ENCODE measurements at places on chromosomes 3 and 15. TPM values are rescaled to one million over a fixed set of nuclear protein-coding genes. Genes with fewer than 3 reads are reported as not detected.
A peak's percentile ranks its signal among the peaks of the same experiment; 100 is the strongest.

DNA sequence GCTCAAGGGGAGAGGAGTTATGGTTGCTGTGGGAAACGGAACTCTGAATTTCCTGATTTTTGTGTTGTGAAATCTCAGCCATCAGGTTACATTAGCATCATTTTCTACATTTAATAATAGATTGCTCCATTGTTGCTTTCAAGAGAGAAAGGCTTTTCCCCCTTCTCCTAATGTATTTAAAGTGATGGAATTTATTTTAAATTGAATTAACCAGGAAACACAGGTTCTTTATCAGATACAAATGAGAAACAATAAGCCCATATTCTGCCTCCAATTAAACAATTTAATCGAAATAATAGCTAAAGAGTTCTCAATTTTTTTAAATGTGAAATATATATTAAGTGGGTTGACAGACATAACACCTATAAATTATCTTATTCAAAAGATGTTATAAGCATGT lies 30.1 kb downstream of the TUSC7 start:
- no peak for DNase-seq

DNA sequence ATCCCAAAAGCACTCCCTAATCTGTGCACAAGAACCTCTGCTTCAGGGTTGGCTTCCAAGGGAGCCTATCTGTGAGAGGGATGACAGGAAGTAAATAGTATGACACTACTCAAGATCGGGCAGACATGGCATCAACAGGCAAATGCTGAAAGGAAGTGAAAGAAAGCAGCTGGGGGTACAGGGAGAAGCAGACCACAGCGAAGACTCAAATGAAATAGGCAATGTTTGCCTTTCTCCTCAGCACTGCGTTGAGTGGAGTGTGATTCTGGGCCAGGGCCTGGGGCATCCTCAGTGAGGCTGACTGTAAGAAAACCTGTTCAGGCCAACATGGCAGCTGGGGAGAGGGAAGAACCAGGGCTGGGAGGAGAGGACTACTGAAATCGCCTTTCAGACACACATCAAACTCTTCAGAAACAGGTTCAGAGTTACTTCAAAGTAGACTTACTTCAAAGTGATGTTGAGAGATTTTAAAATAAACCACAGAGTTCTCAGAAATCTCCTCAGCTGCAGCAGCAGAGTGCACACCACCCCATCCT lies 96.6 kb downstream of the SLC9A9 start:
- no peak for DNase-seq

GRCh38 chr3:32202496-32202895 lies 36.0 kb upstream of the CMTM8 start:
- no peak for DNase-seq

ACAP2 gene
- 27.5 TPM for total RNA-seq

DNA sequence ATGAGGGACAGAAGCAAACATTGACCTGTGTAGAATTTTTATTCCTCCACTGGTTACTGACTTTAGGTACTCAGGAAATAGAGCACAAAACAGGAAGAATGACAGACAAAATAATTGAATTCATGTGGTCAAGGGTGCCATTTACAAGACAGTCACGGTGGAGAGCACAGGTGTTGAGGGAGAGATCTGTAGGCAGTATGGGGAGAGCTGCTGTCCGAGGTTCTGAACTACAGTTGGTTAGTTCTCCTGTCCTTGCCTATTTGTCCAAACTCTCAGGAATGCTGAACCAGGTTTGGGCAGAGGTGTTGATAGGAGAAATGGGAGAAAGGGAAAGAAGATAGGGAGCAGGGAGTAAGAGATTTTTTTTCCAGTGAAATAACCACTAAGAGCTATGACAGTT lies 178.5 kb upstream of the ZBTB20 start:
- peak; percentile 28 for DNase-seq

- no peak for DNase-seq
These were observed 733.2 kb upstream of the GOLIM4 start for GRCh38 chr3:168828943-168829342.

NR2F2 gene
- 0.17 TPM for total RNA-seq

GRCh38 chr3:130395916-130396315 lies 50.4 kb downstream of the COL6A5 start:
- peak; percentile 13 for DNase-seq

GRCh38 chr15:75725006-75725718 lies 12.5 kb upstream of the CSPG4 start:
- DNase-seq: peak; percentile 52

- DNase-seq: no peak
These were observed 767 bp downstream of the AP3S2 start for GRCh38 chr15:89893027-89893426.

DNA sequence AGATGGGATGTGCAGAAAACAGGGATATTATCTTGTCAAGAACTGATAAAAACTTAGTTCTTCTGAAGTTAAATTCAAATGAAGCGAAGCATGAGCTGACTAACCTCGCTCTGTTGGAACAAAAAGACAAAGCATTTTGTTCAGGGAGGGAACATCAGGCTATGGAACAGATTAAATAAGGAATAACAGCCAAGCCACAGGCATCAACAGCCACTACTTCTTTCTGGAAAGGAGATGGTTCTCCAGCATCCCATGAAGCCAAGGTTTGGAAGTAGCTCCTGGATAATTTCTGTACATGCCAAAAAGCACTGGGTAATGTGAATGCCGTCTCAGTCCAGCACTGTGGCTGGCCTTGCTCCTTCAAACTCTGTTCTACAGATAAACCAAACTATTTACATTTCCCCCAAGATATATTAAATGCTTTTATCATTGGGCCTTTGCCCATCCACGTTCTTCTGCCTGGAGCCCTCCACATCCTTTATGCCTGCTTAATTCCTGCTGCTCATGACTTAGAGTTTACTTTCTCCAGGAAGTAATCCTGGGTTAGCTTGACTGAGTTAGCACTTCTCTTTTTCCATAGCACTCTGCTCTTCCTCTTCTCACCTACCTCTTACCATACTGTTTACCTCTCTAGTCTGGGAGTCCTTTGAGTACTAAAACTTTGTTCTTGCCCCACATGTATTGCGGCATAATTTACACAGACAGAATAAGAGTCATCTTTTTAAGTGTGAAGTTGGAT lies 232.0 kb downstream of the CLSTN2 start:
- no peak for DNase-seq

DNA sequence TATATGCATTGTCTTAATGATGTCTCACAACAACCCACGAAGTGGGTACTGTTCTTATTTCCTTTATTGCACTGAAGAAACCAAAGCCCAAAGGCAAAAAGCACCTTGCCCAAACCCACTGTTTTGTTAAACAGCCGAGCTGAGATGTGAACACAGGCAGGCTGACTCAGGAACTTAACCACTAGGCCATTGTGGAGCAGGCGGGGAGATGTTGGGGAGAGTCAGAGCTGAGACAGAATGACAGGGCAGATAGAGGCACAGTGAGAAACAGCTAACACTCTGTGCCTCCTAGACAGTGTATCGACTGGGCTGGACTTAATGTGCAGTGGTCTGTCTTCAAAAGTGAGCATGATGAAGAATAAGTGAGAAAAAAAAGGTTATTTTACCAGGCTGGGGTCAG lies 56.5 kb downstream of the RPLP1 start:
- DNase-seq: no peak

DNA sequence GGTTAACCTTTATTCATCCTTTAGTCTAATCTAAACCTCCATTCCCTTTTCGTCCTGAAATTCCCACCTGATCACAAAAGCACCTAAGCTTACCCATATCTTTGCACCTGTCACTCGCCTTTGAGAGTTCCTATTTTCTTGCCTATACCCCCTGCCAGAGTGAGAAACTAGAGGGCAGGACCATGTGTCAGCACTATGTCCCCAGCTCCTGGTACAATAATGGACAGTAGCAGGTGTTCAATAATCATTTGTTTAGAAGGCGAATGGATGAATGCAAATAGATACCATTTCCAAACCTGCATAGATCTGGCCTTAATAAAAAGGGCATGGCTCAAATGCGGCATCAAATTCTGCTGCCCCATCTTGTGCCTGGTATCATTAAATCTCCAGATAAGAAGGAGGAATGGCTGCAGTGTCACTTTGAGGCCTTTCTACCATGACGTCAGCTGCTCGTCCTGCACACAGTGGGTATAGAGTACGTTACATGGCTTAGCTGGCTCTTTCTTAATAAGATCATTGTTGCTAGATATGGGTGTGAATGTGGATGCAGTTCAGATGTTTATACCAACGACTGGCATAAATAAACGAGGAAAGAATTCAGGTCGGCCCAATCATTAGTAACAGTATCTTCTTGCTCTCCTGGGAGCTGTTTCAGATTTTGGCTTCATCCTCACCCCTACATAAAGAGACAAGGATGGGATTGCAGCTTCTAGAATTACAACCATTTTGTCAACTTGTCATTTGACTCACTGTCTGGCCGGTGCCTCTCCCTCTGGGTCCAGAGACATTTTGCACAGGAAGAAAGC lies 148.7 kb downstream of the RORA start:
- no peak for DNase-seq

TMEM87A gene
- total RNA-seq: 25.2 TPM

DNA sequence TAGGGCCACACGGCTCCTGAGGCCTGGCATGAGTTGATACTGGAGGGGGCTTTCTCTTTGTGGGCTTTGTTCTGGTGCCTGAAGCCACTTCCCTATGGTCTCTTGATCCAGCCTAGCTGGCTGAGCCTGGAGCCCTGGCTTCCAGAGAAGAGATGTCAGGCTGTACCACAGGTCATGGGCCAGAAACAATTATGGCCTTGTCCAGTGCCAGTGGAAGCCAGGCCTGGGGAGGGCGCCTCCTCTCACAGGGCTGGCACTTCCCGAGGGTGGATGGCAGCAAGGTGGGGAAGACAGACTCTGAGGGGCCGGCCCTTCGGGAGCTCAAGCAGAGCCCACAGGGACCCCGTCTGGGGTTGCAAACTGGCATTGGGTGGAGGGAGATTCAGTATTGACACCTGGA lies 34.9 kb upstream of the ACAD9 start:
- no peak for DNase-seq

Data from H7 (cell line).